Common myeloid progenitor, CD34-positive (primary cell): ENCODE measurements at places on chromosomes 11 and 22.

DNA sequence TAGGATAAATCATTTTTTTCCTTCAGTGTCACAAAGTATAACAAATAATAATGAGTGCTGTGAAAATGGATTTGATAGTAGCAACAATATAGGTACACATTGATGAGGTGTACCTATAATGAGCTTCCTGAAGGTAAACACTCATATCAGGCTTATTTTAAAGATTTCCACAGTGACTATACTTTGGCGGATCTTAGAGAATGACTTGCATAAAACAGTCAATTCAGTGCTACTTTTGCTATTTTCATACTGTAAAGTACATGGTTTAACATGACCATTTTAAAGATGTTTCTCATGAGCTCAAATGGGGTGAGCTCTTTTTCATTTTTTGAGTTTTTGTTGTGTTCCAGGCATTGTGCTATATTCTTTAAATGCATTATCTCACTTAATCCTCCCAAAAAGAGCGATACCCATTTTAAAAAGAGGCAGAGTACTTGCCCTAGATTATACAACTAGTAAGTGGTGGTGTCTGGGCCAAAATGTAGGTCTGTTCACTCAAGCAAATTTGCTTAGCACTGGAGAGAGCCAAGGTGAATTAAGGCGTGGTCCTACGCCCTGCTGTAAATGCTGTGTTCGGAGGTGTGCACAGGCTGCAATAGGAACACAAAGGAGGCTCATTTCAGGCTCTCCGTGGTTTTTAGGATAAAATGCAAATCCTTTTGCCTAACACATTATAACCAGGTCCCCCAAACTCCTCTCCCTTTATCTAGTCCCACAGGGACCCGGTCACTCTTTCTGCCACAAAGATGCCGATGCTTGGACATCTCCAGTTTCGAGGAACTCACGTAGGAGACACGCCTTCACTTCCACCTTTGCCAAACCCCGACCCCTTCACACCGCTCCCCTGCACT, 617 bp upstream of the ALKBH3 start:
- DNase-seq, result no peak

- no peak for DNase-seq
Measured at GRCh38 chr11:126267650-126268049, 1.0 kb downstream of the SRPRA start.

DNA sequence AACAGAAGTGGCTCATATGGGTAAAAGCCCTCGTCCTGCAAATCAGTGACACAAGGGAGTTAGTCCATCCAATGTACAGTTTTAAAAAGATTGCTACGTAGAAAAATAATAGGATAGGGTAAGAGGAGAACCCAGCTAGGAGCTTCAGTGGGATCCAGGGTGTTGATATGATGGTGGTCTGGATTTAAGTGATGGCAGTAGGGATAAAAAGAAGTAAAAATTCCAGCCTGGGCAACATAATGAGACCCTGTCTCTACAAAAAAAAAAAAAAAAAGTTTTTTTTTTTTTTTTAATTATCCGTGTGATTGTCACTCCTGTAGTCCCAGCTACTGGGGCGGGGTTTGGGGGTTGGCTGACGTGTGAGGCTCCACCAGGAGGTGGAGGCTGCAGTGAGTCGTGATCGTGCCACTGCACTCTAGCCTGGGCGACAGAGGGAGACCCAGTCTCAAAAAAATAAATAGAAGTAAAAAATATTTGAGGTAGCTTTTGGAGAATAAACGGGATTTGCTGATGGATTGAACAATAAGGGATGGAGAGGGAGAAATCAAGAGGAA, 7.0 kb upstream of the L3MBTL2 start:
- peak; percentile 74 for DNase-seq

DNA sequence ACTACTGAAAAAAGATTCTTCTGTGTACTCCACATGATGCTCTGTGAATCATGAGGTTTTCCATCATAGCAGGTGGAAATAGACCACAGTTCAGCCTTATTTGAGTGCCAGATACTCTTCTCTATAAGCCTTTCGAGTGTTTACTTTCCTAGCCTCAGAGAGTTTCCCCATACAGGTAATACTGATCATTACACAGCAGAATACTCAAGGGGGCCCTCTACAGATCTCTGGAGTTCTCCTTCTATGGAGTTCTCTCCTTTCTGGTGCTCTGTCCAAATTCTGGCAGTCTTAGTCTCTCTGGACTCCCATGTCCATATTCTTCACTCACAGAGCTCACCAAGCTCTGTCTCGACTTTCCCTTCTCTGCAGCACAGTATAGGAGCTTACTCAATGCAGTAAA, 175.7 kb upstream of the CARD18 start:
- DNase-seq, result no peak

DNA sequence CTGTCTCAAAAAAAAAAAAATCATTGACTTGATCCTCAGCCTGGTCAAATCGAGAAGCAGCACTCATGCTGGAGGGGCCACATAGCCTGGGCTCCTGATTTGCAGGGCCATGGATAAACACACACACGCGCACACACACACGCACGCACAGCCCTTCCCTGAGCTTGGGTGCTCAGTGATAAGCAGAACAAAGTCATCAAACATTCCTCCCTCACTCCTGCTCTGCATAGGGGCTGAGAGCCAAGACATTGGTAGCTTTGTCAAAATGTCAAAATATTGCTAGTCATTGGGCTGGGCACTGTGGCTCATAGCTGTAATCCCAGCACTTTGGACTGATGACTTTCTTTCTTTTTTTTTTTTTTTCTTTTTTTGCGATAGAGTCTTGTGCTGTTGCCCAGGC, 34.0 kb upstream of the A4GALT start:
- DNase-seq, result peak; percentile 69

DNA sequence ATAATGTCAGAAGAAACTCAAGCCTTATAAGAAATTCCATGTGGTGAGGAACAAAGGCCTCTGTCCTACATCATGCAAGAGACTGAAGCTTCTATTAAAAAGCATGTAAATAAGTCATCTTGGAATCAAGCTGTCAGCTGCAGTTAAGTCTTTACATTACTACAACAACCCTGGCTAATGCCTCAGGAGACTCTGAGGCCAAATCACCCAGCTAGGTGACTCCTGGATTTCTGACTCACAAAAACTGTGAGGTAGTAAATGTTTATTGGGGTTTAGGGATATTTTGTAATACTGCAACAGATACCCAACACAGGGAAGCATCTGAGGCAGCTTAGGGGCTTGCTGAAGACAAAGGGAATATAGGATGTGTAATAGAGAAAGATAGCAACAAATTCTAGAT, 89.6 kb downstream of the C11orf87 start:
- no peak for DNase-seq

GRCh38 chr11:130514316-130514715, 65.9 kb downstream of the ADAMTS15 start:
- no peak for DNase-seq

GRCh38 chr11:71490731-71491390, 36.2 kb upstream of the KRTAP5-7 start:
- DNase-seq, result no peak

- DNase-seq, result peak; percentile 86
Measured at GRCh38 chr11:72091292-72091691, 10.6 kb downstream of the LRRC51 start.

- no peak for DNase-seq
Measured at GRCh38 chr22:36835903-36836302, 19.1 kb upstream of the PVALB start.

GRCh38 chr11:96105944-96106343, 182.0 kb upstream of the MTMR2 start:
- DNase-seq, result no peak

- no peak for DNase-seq
Measured at GRCh38 chr11:18987454-18988231, 48.4 kb upstream of the MRGPRX1 start.

DNA sequence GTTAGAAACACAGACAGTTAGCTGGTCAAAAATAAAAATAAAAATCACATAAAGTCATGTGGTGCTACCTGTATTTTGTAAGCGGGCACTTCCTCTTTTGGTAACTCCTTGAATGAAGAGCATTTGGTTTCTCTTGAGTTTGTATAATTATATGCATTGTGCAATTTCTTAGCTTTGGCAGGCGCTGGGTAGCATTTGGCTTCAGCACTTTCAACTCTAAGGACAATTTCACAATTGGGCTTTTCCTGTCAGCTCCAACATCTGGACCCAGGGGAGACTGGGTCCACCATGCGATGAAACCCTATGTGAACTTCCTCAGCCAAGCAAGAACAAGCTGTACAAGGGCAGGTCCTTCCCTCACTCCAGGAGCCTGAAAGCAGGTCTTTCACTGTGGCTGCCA, 169.1 kb downstream of the RRAS2 start:
- peak; percentile 6 for DNase-seq

- no peak for DNase-seq
Measured at GRCh38 chr11:57327721-57328120, 3.0 kb upstream of the TNKS1BP1 start.

DNA sequence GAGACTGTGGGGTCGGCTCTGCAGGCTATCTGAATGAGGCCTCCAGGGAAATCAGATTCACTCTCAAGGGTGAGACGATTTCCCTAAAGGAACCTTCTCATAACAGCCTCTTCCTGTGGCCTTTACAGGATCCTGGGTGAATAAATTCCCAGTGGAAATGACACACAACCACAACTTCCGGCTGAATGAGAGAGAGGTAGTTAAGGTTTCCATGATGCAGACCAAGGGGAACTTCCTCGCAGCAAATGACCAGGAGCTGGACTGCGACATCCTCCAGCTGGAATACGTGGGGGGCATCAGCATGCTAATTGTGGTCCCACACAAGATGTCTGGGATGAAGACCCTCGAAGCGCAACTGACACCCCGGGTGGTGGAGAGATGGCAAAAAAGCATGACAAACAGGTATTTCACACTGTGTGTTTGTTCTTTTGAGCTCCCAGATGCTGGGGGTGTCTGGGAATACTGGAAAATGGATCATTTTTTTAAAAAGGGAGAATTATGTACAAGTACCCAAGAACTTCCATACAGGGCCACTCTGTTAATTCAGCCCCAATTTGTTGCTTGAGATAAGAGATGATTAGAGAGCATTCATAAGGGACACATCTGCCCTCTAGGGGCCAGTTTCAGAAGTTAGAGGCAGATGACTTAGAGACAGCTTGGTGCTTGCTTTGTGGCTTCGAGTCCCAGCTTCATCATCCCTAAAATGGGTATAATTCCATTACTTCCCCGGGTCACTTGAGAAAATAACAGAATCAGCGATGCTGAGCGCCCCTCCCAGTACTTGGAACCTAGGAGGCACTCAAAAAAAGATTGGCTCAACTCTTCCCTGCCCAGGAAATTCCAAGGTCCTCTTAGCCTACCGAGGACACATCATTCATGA, 10.2 kb downstream of the SERPIND1 start:
- DNase-seq, result peak; percentile 59

GRCh38 chr11:102783016-102783415, 2.6 kb upstream of the MMP10 start:
- DNase-seq, result no peak

DNA sequence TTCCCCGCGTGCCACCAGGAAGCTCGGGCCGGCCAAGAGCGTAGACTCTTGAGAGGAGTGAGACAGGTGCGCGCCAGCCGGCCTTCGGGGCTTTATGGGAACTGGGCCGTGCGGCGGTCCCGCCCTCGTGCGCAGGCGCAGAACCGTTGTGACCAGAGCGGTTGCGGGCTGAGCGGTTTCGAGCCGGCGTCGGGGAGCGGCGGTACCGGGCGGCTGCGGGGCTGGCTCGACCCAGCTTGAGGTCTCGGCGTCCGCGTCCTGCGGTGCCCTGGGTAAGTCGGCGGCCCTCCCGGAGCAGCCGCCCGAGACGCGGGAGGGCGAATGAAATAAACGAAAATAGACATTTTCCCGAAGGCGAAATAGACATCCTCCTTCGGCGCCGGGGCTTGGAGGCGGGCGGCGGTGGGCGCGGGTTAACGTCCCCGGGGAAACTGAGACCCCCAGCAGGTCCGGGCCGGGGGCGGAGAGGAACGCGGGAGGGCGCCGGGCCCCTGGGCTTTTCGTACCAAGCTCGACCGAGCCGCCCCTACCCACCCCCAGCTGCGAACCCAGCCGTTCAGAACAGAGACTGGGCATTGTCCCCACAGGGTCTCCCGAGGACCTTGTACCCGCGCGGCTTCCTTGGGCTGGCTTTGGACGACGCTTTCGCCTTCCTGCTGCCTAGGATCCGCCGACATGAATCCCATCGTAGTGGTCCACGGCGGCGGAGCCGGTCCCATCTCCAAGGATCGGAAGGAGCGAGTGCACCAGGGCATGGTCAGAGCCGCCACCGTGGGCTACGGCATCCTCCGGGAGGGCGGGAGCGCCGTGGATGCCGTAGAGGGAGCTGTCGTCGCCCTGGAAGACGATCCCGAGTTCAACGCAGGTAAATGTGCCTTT, at the start of gene ASRGL1:
Gene ASRGL1, plus strand, starts transcription at position 146 of the 879 bp plus-strand sequence. Its CDS starts 530 bp downstream, at position 676.
- DNase-seq, result peak; percentile 71

DNA sequence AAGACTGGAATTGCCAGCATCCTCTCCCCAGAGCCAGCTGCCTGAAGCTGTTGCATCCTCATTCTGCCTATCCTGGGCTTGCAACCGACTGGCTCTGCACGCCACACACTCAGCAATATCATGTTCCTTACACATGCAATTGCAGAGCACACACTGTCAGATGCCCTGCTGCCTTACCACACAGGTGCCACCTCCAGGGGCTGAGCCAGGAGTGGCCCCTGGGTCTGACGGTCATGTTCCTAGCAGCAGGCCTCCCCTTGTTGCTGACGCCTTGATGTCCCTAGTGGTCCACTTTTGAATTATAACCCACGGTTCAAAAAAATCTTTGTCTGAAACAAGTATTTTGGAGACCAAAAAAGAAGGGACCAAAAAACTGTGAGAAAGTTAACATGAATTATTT, 18.5 kb upstream of the OR8B8 start:
- no peak for DNase-seq

DNA sequence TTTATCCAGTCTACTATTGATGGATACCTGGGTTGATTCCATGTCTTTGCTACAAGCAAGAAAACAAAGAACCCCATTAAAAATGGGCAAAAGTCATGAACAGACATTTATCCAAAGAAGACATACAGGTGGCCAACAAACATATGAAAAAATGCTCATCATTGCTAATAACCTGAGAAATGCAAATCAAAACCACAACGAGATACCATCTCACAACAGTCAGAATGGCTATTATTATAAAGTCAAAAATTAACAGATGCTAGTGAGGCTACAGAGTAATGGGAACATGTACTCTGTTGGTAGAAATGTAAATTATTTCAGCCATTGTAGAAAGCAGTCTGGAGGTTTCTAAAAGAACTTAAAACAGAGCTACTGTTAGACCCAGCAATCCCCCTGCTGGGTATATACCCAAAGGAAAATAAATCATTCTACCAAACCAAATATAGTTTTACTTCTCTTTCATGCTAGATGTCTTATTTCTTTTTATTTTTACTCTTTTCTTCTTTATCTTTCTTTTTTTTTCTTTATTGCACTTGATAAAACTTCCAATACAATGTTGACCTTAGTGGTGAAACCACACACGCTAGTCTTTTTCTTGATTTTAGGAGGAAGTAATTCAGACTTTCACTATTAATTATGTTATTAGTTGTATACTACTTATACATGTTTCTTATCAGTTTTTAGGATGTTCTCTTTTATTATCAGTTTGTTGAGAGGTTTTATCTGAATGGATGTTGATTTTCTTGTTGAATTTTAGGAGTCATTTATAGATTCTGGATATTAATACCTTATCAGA, 14.3 kb downstream of the TRIM22 start:
- DNase-seq, result no peak

- peak; percentile 37 for DNase-seq
Measured at GRCh38 chr11:115941481-115941993, 437.3 kb upstream of the CADM1 start.
